ENCODE measurements at places on chromosomes 3 and 15.

GRCh38 chr15:64907991-64908390 lies 3.7 kb upstream of the ANKDD1A start:
- DNase-seq, result no peak

- DNase-seq, result no peak
Measured at GRCh38 chr3:100032243-100032642, 82.1 kb downstream of the FILIP1L start.

- no peak for DNase-seq
Measured at GRCh38 chr15:58407236-58407775, 24.5 kb upstream of the LIPC start.

DNA sequence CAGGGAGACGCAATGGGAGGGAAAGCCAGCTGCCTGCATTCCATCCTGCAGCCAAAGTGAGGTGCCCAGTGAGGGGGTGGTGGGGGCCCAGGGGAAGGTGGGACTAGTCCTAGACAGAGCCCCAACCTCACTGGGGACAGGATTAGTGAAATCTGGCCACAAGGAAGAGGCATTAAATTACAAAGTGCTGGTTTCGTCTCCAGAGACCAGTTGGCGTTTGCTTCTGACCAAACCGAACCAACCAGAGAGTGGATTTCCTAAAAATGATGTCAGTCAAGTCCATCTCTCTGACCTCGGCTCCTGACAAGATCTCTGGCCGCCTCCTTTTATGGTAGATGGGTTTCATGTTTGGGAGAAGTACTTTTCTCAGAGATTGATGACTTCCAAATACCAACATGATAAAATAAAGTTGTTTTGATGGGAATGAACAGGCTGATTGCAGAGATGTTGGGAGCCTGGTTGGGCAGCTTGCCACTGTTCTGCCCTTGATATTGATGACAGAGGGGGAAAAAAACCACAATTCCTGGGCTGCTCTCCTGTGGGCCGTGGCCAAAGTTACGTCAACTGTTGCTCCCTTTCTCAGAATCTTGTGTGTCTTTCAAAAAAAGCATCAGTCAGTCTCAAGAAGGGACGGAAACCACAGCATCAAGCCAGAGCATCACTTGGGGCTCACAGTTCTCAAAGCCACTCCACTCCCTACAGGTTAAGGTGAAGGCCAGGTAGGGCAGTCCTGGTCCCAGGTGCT lies 24.6 kb downstream of the ITGA11 start:
- no peak for DNase-seq

DNA sequence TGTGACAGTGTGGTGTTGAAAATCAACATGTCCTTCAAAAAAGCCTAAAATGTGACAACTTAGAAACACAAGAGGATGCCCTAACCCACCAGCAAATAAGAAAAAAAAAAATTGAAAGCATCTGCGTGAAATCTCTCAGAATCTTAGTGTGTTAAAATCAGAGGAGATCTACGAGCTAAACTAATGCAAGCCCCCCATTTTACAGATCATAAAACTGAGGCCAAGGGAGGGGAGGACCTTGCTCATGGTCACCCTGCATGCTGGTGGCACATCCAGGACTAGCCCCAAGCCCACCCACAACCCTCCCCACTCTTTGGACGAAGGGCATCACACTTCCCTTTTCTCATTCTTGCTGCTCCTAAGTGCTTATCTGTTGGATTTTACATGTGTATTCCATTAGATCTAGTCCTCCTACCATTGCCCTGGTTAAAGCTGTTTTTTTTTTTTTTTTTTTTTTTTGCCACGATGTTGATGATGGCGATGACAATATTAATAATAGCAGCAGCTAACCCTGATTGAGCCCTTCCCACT lies 29.1 kb upstream of the NOX5 start:
- no peak for DNase-seq

DNA sequence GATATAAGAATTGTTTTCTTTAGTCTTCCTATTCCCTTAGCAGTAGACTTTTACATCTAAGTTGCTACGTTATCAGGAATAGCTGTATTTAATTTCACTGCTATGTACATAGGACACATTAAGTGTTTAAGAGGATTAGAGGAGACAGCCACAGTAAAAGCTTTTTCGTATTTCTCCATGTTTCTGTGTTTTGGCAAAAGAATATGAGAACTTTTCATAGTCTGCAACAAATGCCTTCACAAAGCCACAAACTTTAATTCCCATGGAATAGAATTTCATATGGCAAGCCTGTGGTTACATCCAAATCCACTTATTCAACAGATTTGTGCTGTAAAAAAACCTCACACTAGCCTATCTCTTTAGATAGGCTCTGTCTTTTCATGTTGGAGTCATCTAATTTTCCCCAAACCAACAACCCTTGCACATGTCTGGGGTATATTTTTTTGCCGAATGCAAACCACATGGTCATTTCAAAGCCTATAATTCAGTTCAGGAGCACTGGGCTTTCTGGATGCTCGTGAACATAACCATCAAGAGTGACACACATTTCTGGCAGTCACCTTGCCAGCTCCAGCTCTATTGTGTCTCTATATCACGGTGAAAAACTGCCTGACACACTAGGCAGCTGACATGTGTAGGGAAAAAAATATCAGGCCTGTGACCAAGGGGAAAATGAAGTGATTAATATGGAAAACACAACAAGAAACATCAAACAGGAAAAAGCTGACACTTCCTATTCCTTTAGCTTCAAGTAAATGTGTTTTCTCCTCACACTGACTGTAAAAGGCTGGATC lies 19.2 kb downstream of the PLD1 start:
- no peak for DNase-seq

GRCh38 chr3:177694951-177695350 lies 497.7 kb upstream of the TBL1XR1 start:
- no peak for DNase-seq

- no peak for DNase-seq
Measured at GRCh38 chr3:4809922-4810321, 169.3 kb upstream of the BHLHE40 start.

DNA sequence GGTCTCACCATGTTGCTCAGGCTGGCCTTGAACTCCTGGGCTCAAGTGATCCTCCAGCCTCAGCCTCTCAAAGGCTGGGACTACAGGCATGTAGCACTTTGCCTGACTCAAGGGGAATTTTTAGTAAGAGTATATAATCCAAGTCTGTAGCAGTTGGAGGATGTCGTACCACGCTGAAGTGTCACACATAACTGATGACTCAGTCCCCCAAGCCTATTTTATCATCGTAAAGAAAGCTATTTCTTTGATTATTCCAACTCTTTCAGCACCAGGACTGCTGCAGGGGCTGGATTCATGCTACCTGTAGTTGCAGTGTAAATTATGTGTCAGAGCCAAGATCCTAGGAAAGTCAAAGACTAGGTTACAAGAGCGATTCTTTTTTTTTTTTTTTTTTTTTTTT lies 1.4 kb upstream of the PRKCI start:
- no peak for DNase-seq

DNA sequence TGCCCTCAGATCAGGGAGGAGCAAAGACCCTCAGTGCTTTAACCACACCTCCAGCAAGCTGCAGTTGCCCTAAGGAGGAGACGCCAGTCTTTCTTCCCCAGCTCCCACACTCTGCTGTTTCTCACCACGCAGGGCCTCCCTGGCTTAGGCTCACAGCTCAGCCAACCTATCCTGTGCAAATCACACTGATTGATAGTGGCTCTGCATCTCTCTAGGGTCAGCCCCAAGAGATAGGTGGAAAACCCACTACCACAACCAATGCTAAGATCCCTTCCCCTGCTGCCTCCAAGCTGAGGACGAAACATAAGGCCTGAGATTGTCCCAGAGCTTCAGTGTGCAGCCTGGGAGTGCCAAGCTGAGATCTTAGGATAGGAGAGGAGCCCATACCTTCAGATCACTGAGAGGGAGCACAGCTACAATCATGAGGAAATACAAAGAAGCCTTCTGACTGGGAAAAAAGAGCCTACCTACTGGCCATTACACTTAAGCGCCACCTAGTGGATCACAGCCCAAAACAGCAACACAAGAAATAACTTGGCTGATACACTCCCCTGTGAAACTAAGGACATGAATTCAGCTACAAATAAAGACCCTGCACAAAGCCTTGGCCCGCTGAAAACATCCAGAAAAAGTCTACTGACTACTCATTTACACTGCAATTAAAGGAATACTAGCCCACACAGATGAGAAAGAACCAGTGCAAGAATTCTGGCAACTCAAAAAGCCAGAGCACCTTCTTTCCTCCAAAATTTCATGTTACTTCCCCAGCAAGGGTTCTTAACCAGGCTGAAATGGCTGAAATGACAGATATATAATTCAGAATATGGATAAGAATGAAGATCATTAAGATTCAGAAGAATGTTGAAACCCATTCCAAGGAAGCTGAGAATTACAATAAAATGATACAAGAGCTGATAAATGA lies 271.5 kb upstream of the DCBLD2 start:
- DNase-seq, result no peak

- DNase-seq, result no peak
Measured at GRCh38 chr3:194632809-194633348, 340 bp downstream of the TMEM44 start.

DNA sequence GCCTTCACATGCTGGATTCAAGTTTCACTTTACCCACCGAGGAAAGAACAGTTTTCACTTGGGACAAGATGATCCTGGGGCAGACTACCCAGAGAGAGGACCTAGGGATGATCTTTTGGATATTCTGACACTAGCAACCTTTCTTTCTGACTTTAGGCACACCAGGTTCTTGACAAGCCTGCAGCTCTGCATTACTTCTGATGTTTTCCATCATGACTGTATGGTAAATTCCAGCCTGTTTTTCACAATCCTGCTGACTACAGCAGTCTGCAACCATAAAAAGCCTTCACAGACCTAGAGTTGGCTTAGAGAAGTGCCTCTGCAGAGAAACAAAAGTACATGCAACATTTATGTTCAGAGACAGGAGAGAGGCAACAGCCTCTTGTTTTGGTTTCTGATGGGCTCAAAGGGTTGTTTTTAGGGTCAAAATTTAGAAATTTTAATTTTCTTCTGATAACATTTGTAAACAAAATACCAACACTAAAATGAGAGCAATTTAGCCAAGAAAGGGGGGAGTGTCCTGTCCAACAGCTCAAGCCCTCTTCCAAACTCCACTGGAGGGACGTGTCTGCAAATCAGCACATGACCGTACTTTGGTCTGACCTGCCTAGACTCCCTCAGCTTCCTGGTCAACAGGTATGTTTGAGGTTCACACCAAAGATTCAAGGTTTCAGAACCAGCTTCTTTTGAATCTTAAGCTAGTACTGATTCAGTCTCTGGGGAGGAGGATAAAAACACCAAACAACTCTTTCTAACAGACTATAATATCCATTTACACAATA lies 799 bp downstream of the ABI3BP start:
- no peak for DNase-seq

GRCh38 chr3:16480861-16481545 lies 32.5 kb downstream of the RFTN1 start:
- DNase-seq, result peak; percentile 40

GRCh38 chr15:36218991-36219390 lies 360.4 kb upstream of the CDIN1 start:
- DNase-seq, result no peak

- no peak for DNase-seq
Measured at GRCh38 chr3:77655396-77655795, 615.5 kb downstream of the ROBO2 start.

- DNase-seq, result no peak
Measured at GRCh38 chr3:30393079-30393478, 213.3 kb upstream of the TGFBR2 start.

- DNase-seq, result no peak
Measured at GRCh38 chr3:58129041-58129770, 81.6 kb downstream of the DNASE1L3 start.

- DNase-seq, result no peak
Measured at GRCh38 chr3:30539206-30539605, 67.2 kb upstream of the TGFBR2 start.

- DNase-seq, result no peak
Measured at GRCh38 chr3:127604035-127604434, 5.8 kb downstream of the MCM2 start.

DNA sequence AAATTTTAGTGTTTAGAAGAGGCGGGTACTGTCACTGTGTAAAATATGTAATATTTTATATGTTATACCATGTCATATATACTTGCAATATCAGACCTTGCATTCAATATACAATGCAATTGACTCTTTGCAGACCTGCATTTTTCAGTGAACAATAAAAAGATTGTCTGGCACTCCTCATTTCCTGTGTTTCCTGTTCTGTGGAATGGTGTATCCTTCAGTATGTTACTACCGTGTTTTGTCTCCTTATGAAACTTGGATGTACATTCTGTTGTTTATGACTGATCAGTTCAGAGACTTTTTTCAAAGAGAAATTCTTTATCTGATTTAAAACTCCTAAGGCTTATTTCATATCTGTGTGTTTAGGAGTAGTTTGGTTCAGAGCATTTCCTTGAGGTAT lies 31.5 kb downstream of the APH1B start:
- DNase-seq, result no peak

DNA sequence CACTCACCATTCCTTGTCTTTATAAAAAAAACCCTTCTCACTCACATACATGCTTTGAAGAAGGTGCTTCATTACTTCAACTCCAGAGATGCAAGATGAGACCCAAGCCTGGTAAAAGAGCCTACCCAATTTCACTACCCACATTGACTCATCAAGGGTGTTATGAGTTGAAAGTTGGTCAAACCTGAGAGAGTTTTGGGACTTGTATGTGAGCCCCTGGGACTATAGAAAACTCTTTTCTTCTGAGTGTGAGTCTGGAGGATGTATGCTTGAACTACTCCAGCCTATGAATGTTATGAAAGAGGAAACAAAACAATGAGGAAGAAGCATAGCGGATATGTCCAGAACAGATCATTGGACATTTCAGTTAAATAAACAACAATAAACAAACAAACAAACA lies 106.5 kb upstream of the SATB1 start:
- no peak for DNase-seq

- no peak for DNase-seq
Measured at GRCh38 chr3:10933805-10934481, 58.6 kb upstream of the SLC6A1 start.

DNA sequence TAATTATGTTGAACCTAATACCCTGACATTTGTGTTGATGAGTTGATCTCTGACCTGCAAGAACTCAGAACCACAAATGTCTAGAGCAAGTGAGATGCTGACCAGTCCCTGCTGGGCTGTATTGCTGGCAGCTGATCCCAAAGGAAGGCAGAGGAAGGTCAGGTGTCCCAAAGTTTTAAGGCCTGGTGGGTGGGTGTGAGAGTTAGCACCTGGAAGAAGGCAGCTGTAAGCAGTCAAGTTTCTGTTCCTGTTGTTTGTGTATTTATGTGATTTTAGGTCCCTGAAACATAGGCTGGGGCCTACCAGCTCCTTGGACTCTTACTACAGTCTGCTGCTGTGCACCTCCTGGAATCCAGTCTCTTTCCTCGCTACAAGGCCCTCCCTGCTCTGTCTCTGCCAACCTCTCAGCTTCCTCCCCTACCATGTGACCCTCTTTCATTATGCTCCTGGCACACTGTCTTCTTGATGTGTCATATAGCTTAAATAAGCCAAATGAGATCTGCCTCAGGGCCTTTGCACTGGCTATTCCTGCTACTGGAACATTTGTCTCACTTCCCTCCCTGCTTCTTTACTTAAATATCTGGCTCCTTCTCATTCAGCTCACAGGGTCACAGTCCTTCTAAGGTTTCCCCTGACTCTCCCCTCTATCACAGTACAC lies 31.0 kb upstream of the ATOSA start:
- DNase-seq, result no peak

- no peak for DNase-seq
Measured at GRCh38 chr3:173287361-173287760, 110.2 kb upstream of the NLGN1 start.
